ENCODE measurements at places on chromosomes 1 and 21. TPM values are rescaled to one million over a fixed set of nuclear protein-coding genes. Genes with fewer than 3 reads are reported as not detected.

Gene NCF2
- 2.8 TPM for total RNA-seq

Gene CD5L
- not detected for total RNA-seq

Gene LENEP
- not detected for total RNA-seq

Gene AMY1C
- not detected for total RNA-seq

Gene CFAP141
- not detected for total RNA-seq

- DNase-seq = no peak
Measured at GRCh38 chr1:56382929-56383328, 196.4 kb downstream of the PLPP3 start.

DNA sequence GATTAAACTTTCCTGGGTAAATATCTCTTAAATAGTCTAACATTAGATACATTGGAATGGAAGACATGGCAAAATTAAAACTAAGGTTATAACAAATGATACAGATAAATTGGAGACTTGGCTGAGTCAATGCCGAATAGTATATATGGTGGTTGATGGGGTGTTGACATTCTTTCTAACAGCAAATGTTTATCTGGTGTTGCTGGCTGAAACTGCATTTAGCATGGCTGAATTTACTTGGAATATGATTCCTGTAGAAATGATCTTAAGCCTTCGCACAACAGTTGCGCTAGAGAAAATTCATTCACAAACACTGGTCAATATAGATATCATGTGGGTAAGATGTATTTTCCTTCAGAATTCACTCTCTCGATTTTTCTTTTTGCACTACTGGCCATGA is 646.0 kb upstream of the CXADR start:
- no peak for DNase-seq

GRCh38 chr1:40742363-40743061 is 41.1 kb upstream of the KCNQ4 start:
- DNase-seq = no peak

DNA sequence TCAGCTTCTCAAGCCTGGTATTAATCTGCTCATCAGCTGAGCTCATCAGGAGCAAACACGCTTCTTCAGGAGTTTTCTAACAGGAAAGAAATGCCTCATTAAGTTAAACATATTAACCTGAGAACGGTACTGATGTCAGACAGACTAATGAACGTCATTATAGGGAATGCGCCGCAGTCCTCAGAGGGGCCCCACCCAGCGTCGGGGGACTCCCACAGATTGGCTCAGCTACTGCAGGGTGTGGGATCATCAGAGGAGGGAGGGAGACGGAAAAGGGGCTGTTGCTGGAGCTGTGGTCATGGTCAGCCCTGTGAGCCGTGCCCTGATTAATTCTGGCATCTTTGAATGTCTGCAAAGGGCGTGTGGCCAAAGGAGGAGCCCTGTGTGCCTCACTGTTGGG is 348.5 kb downstream of the PTPRU start:
- no peak for DNase-seq

DNA sequence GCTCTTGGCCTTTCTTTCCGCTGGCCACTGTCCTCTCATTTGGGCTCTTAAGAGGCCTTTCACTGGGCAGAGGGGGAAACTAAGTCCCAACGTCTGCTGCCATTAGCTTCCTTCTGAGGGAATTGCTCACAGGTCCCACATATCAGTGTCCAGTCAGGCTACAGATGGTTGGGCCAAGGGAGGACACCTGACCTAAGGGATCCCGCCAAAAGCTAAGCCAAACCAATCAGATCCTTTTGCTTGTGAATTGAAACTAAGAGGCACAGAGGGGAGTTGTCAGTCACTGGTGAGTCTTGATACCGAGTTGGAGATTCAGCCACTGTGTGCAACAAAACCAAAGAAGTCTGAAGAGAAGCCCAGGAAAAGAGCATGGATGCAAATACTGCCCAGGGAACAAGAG is 5.7 kb upstream of the NT5C1A start:
- DNase-seq = no peak

GRCh38 chr1:118338936-118339335 is 153.9 kb upstream of the SPAG17 start:
- DNase-seq = no peak

DNA sequence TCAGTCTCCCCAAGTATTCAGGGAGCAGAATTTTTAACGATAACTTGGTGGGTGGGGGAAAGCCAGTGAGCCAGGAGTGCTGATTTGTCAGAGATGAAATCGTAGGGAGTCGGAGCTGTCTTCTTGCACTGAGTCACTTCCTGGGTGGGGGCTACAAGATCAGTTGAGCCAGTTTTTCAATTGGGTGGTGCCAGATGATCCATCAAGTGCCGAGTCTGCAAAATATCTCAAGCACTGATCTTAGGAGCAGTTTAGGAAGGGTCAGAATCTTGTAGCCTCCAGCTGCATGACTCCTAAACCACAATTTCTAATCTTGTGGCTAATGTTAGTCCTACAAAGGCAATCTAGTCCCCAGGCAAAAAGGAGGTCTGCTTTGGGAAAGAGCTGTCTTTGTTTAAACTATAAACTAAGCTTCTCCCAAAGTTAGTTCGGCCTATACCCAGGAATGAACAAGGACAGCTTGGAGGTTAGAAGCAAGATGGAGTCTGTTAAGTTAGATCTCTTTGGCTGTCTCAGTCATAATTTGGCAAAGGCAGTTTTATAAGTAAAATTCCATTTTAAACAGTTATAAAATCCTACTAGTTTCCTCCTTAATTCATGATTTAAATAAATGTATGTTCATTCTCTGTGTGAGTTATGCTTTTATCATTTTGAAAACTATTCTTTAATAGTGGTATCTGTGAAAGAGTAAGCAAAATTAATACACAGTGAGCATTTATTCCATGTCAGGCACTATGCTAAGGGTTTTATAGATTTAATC is 51.7 kb downstream of the SLC16A1 start:
- peak; percentile 77 for DNase-seq

GRCh38 chr1:176460544-176461336 is 2.2 kb upstream of the PAPPA2 start:
- DNase-seq = no peak

DNA sequence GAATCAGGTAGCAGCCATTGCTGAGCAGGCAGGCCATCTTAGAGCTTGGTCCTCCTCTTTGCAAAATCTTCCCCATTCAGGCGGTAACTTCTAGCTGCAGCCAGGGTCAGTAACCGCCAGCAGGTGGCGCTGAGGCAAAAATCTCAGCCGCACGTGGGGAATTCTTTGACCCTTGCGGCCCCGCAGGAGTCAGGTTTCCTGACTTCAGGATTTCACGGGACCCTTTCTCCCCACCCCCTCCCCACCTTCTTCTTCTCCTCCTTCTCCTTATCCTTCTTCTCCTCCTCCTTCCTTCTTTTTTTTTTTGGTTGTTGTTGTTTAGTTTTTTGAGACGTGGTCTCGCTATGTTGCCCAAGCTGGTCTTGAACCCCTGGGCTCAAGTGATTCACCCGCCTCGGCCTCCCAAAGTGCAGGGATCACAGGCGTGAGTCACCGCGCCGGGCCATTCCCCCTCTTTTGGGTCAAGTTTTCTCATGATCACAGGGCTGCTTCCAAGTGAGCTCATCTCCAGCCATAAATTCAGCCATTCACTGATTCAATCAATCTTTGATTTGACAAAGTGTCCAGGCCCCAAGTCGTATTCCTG is 33.4 kb upstream of the TENT5B start:
- DNase-seq = peak; percentile 71

- DNase-seq = peak; percentile 68
Measured at GRCh38 chr1:184691719-184692324, 62.8 kb downstream of the EDEM3 start.

- no peak for DNase-seq
Measured at GRCh38 chr1:237269938-237270337, 228.0 kb downstream of the RYR2 start.

- DNase-seq = peak; percentile 72
Measured at GRCh38 chr1:55669293-55669692, 454.1 kb upstream of the USP24 start.

DNA sequence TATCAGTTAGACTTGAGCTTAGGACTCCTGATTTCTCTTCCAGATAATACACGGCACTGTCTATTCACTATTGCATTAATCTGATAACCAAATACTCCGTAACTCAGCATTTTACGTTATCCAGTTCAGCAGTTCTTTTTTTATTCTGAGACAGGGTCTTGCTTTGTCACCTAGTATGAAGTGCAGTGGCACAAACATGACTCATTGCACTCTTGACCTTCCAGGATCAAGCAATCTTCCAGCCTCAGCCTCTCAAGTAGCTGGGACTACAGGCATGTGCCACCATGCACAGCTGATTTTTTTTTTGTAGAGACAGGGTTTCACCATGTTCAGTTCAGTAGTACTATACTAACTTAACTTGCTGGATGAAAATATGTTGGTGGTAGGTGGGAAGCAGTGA is 156.4 kb downstream of the PATJ start:
- DNase-seq = no peak

- DNase-seq = peak; percentile 69
Measured at GRCh38 chr1:64515427-64515826, 45.5 kb downstream of the CACHD1 start.

GRCh38 chr1:182297335-182297734 is 94.3 kb downstream of the GLUL start:
- no peak for DNase-seq

- no peak for DNase-seq
Measured at GRCh38 chr1:35708441-35708921, 10.2 kb downstream of the C1orf216 start.

GRCh38 chr1:114344656-114345055 is 166.3 kb downstream of the TRIM33 start:
- peak; percentile 89 for DNase-seq

- DNase-seq = peak; percentile 77
Measured at GRCh38 chr1:178241057-178241456, 147.2 kb downstream of the RASAL2 start.
